ENCODE measurements at places on chromosomes 12 and 14.
A peak's percentile ranks its signal among the peaks of the same experiment; 100 is the strongest.

DNA sequence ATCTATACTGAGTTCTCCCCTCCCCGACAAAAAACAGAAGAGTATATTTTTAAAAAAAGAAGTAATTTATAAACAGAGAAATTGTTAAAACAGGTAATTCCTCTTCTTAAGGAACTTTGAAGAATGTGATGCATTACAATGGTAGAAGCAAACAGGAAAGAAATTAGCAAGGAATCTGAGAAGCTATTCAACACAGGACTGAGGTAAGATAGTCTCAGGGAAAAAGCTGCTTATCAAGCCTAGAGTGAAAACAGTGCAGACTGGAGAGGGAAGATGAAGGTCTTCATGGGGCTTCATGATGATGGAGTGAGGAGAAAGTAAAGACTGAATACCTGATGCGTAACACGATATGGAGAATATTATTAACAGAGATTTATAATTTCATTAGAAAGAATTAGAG, 880.0 kb downstream of the SLC16A7 start:
- no peak for DNase-seq

DNA sequence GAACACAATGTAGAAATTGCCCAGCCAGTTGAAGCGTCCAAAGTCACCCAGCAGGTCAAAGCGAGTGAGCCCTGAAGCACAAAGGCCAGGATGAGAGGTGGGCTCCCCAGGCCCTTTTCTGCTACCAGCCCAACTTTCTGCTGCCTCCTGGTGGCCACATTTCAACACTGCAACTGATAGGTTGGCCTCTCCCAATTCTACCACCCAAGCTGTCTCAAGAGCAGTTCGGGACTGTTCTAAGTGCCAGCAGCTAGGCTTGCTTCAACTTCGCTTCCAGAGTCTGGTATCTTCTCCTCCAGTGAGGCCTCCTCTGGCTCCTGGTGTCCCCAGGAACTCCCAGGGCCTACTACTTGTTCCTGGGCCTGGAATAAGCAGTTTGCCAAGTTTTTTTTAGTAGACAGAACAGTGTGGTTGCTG, 3.4 kb upstream of the DHH start:
- peak; percentile 54 for DNase-seq

DNA sequence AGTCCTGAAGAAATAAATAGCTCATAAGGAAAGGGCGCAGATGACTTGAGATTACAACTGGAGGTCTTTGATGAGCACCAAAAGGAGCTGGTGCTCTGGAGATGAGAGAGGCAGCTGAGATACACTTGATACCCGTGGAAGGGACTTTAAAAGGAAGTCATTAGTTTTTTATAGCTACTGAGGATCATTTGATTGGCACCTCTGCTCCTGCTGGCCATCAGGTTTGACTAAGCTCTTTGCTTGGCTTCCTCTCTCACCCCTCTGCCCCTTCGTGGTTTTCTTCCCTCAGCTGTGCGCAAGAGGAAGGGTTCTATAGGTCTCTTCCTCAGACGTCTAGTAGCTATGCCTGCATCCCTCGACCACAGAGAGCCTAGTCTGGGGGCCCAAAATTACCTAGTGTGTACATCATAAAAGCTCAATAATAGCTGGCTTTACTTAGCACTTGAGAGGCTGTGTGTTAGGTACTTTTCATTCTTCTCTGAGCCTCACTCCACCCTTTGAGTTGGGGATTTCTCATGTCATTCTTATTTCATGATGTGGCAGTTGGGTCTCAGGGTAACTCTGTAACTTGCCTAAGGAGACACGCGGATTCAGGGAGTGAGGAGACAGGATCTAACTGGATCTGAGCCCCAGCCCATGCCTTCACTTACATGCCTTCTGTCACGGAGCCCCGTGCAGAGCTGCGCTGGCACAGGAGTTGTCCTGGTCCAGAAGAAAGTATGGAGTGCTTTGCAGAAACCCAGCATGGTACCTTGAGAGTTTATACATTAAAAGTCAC, 68.4 kb upstream of the ASPG start:
- DNase-seq, result no peak

GRCh38 chr14:98182393-98183055, 1089.5 kb downstream of the BCL11B start:
- DNase-seq, result peak; percentile 60

DNA sequence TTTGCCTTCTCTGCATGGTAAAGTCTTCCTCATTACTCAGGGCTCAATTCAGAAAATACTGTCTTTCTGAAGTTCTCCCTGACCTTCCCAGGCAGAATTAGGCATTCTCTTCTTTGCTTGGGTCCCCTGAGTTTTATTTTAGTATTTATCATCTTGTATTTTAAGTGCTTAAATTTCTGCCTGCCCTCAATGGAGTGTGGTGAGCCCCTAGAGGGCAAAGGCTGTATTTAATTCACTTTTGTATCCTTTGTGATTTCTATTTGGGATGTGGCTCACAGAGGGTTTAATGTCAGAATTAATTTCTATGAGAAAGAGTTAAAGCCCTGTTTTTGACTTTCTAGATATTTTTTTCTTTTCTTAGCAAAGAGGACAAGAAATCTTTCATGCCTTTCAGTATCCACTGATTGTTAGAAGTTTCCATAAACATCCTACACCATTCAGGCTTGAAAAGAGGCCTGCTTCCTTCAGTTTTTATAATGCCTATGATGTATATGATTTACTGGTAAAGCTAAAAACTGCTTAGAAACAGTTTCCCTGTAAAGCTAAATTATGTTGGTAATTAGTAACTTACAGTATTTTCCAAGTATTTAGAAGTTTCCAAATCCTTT, 55.6 kb upstream of the PTPRB start:
- no peak for DNase-seq

- DNase-seq, result no peak
Measured at GRCh38 chr12:122421187-122421820, 1.2 kb downstream of the CLIP1 start.

DNA sequence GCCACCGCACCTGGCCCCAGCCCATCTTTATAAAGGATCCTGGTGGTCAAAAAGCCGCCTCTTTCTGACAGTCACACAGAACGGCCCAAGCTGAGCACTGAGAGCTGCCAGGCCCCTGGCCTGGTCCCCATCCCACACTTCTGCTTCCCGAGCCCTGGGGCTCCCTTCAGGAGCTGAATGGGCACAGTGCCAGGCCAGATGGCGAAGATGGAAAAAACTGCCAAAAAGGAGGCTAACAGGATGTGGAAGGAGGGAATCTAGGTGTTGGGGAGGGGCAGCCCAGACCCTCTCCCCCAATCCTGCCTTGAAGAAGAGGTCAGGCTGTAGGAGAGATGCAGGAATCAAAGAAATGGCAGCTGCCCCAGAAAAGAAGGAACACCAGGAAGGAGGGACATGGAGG, 5.0 kb downstream of the LPAR5 start:
- DNase-seq, result no peak

DNA sequence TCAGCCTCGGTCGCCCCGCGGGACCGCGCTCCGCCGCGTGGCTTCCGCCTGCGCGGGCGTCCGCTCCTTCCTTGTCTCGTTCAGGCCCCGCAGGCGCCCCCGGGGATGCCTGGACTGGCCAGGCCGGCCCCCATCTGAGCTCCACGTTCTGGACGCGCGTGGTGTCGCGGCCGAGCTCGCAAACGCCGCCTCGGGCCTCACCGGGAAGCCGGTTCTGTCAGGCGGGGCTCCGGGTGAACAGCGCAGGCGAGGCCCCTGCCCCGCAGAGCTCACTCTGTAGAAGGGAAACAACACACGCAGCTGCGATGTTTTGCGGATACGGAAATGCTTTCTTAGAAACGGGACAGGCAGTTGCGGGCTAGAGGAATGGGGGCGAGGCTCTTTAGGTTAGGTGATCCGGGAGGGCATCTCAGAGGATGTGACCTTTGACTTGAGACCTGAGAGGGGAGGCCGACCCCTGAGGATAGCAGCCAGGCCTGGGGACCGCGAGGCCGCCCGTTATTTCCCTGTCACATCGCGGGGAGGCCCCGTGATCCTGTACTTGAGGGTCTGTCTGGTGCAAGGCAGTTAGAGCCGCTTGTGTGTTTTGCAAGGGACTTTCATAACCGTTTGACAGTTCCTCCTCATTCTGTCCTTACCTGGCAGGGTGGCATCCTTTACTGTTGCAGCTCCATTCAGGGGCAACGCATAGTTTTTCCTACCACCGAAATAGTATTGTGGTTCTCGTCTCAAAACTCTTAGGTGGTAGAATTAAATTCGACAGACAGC, 584 bp downstream of the VRK1 start:
- DNase-seq, result no peak

Data from activated CD4-positive, alpha-beta T cell treated with anti-CD3 and anti-CD28 coated beads for 24 hours (primary cell).